ENCODE measurements at places on chromosomes 1 and 21. TPM values are rescaled to one million over a fixed set of nuclear protein-coding genes. Genes with fewer than 3 reads are reported as not detected.

Gene DNASE2B
- total RNA-seq = under 0.01 TPM

Gene ADCY10
- total RNA-seq = under 0.01 TPM

Gene OR14I1
- not detected for total RNA-seq

Gene RSPH1
- not detected for total RNA-seq

Gene AKR7A3
- total RNA-seq = 0.16 TPM

Gene OR6K3
- not detected for total RNA-seq

Measured in bladder microvascular endothelial cell (primary cell).